ENCODE measurements at places on chromosomes 1 and 21.

GRCh38 chr1:2126331-2127186 lies 68.0 kb downstream of the FAAP20 start:
- DNase-seq = no peak

- no peak for DNase-seq
These were observed 39.6 kb upstream of the CTBS start for GRCh38 chr1:84613887-84614286.

DNA sequence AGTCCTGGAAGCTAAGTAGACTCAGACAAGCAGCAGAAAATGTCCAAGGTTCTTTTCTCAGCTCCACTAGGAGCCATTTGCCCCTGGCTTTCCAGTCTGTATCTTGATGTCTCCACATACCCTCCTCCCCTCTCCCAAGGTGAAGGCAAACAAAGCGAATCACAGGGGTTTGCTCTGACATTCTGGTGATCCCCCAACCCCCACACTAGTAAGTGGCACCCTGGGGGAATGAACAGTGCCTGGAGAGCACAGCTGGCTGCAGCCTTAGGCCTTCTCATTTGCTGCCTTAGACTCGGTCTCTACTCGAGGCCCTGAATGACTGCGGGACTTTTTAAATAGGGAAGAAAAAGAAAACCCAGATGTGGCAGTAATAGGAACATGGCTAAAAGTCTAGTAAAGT lies 15.3 kb downstream of the ERI3 start:
- no peak for DNase-seq

GRCh38 chr1:234702342-234703000 lies 92.5 kb upstream of the IRF2BP2 start:
- no peak for DNase-seq

- DNase-seq = no peak
These were observed 60.3 kb downstream of the STUM start for GRCh38 chr1:226608699-226609505.

DNA sequence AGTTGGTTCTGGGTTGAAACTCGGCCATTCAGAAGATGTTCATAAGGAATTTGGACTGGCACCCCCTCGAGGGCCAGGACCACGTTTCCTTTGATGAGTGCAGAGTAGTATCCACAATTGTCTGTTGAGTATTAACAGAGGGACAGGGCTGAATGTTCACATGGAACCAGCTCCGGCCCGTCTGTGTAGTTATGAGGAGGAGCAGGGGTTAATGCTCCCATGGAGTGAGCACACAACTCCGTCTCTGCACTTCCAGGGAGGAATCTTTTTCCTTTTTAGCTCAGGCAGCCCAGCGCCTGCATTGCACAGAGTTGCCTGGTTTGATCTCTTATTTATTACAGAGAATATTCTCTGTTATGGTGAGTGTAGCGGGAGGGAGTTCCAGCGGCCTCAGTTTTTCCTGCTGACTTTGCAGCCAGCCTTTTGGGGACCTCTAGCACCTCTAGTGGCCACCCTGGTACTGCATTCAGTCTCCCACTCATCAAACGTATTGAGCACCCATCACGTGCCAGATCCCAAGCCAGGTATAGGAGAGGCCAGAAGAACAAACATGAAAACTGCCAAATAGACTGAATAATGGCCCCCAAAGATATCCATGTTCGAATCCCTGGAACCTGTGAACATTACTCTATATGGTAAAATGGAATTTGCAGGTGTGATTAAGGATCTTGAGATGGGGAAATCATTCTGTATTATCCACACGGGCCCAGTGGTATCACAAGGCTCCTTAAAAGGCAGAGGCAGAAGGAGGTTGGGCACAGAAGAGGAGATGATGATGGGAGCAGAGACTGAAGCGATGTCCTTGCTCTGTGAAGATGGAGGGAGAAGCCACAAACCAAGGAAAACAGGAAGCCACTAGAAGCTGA lies 167.7 kb upstream of the CSF3R start:
- peak; percentile 6 for DNase-seq

- no peak for DNase-seq
These were observed 65.5 kb downstream of the EPHB2 start for GRCh38 chr1:22776035-22776613.

DNA sequence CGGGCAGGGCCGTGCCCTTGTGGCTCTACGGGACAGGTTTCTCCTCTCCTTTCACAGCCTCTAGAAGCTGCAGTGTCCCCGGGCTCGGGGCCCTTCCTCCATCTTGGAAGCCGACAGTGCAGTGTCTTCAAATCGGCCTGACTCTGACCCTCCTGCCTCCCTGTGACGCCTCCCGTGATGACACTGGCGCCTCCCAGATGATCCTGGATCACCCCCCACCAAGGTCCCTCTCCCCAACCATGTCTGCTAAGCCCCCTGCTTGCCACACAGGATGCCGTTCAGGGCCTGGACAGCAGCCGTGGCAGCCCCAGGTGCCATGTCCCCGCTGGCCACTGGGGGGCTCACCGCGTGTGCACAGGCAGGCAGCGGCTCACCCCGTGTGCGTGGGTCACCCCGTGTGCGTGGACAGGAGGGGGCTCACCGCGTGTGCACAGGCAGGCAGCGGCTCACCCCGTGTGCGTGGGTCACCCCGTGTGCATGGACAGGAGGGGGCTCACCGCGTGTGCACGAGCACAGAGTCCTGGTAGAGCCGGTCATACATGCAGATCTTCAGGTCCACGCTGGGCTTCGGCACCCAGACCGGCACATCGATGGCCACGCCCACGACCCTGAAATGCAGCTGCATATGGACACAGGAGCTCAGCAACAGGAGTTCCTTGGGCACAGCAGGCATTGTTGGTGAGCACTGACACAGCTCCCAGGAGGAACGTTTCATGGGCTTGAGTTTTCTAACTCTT lies 24.9 kb upstream of the TMEM52 start:
- DNase-seq = peak; percentile 5

- DNase-seq = no peak
These were observed 11.7 kb upstream of the TDRD10 start for GRCh38 chr1:154490317-154490716.

GRCh38 chr1:78678324-78678723 lies 28.7 kb downstream of the IFI44 start:
- no peak for DNase-seq

DNA sequence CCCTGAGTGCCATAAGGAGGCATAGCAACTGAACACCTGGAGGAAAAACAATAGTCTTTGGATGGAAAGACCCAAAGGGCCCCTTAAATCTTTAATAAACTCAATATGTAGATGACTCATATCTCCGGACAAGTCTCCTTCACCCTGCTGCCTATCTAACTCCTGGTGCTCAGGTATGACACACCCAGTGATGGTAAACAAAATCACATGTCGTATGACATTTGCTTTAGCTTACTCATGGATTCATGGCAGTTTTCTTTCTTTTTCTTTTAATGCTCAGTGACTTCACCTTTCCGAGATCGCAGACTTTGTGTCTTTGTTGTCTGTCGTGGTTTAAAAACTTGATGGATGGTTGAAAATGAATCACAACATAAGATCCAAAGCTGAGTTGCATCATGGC lies 208.5 kb upstream of the PROX1 start:
- DNase-seq = no peak

GRCh38 chr1:243447347-243447746 lies 191.5 kb downstream of the SDCCAG8 start:
- no peak for DNase-seq

DNA sequence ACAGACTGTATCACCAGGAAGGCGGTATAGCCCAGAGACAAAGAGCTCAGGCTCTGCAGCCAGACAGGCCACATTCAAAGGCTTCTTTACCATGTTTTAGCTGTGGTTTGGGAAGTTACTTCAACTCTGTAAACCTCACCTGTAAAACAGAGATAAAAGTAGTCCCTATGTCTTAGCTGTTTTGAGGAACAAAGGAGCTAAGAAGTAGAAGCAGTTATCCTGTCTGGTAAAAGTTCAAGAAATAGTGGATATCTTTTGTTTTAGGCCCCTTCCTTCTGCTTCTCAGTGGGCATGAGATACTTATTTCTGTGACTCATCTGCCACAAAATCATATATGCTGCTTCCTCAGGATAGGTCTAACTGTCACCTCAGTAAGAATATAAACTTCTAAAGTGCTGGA lies 6.5 kb downstream of the CD34 start:
- DNase-seq = no peak

GRCh38 chr1:202170726-202171125 lies 10.3 kb upstream of the PTPN7 start:
- DNase-seq = no peak

GRCh38 chr1:18279351-18280074 lies 171.9 kb downstream of the IGSF21 start:
- DNase-seq = no peak
